SK-N-MC (cell line): ENCODE measurements at places on chromosomes 6 and 20.

GRCh38 chr6:95545686-95546085, 31.6 kb upstream of the MANEA start:
- DNase-seq = no peak

GRCh38 chr6:43052842-43053544, 658 bp downstream of the CUL7 start:
- DNase-seq = no peak

DNA sequence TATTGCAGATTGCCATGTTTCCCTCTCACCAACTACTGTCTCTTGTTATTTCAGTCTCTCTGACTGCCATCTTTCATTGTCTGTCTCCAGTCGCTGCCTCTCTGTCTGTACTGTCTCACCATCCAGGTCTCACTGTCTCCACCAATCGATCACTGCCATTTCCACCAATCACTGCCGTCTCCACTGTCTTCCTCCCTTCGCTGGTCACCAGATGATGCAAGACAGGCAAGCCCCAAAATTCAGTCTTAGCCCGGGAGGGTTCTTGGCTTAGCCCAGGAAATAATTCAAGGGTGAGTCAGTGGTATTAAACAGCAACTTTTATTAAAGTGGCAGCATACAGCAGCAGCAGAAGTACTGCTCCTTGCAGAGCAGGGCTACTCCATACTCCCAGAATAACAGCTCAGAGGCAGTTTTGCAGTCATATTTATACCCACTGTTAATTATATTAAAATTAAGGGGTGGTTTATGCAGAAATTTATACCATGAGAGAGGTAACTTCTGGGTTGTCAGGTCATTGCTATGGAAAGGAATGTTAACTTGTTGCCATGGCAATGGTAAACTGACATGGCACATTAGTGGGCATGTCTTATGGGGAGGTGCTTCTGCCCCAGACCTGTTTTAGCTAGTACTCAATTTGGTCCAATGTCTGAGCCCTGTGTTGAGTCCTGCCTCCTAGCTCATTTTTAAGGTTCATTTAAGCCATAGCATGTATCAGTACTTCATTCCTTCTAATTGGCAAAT, 23.0 kb upstream of the ECHDC1 start:
- DNase-seq = no peak

GRCh38 chr20:50346374-50347283, 156.0 kb downstream of the CEBPB start:
- peak; percentile 86 for DNase-seq

GRCh38 chr6:170231293-170232185, 59.3 kb downstream of the DLL1 start:
- DNase-seq = no peak

DNA sequence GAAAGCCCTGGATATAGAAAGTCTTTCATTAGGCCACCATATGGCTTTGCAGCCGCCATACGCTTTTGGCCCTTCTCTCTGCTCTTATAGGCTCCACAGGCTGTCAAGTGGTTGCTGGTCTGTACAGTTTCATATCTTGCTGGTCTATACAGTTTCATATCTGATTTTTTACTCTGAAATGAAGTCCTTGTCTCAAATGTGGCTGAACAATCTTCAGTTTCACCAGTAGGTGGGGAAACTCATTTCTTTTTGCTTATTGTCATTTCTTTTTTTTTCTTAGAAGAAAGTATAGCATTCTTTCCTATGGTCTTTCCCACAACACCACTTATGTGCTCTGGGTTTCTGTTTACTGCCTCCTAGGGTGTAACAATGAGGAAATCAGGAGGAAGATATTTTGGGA, 771.4 kb upstream of the MMS22L start:
- no peak for DNase-seq

DNA sequence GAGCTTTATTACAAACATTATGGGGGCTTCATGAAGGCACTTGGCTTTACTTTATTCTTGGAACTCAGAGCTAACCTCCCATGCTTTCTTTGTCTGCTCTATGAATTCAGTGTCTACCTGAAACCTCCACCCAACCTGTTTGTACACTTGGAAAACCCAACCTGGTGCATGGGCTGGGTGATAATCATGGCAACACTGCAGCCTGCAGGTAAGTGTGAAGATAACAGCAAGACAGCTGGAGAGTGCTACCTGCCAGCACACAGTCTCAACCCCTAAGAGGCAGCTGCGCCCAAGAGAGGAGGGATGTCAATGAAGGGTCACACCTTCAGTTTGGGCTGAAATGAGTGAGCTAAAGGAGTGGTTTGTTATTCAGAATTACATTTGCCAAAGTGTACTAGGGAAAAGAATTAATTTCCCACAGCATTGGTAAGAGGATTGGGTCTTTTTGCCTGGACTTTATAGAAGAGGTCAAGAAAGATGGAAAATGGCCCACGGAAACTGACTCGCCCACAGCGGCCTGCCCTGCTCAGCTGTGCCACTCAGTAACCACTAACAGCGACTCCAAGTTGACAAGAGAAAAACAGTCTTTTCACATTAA, 24.4 kb downstream of the FOXQ1 start:
- DNase-seq = no peak

DNA sequence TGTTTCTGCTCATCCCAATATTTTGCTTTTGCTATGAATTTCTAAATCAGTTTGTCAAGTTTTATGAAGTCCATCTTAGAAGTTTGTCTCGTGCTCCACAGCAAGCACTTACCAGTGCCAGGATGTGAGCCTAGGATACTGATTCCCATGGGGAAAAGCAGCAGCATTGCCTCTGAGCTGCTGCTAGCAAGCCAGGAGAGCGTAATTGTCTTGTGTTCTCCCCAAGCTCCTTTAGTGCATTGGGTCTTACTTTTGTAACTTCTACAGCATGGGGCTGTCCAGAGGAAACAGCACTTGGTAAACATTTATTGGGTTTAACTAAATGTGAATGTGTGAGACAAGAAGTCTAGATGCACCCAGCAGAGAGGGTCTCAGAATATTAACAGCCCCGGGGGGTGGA, 76.1 kb downstream of the RNF182 start:
- peak; percentile 30 for DNase-seq

DNA sequence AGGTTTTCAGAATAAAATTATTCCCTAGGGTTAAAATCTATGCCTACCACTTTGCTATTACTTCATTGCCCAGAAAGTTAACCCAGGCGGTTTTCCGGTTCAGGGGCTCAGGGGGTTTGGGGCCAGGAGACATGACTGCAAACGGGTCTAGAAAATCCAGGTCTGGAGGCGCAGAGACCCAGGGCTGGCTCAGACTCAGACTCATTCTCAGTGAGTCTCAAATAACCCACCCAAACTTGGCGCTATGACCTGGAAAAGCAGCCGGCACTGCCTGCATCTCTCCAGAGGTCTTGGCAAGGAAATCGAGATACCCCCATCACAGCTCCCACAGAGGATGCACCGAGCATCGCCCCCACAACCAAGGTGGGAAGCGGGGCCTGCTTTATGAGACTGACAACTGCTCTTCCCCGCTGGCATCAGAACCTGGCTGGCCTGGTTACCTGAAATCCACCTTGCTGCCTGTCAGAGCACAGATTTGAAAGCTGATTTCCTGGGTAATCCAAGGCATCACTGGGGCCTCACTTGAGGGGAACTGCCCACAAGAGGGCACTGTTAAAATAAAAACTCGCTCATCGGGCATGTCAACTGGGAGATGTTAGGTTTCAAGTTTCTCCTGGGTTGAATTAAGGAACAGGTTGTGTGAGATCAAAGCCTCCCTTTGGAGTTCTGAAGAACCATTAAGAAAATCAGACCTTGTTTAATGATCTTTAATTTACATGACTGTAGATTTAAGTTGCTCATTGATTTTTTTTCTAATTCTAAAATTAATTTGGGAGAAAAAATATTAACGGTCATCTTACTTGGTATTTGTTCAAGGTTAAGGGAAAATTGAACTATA, 55.1 kb downstream of the KIF16B start:
- no peak for DNase-seq

GRCh38 chr6:69289689-69290495, 506.9 kb downstream of the LMBRD1 start:
- no peak for DNase-seq
